Right forelimb (tissue), 1 donor: ENCODE measurements at places on chromosomes 5 and 9.

- DNase-seq, result no peak
These were observed 37.0 kb upstream of the RAB3C start for GRCh38 chr5:58545912-58546311.

DNA sequence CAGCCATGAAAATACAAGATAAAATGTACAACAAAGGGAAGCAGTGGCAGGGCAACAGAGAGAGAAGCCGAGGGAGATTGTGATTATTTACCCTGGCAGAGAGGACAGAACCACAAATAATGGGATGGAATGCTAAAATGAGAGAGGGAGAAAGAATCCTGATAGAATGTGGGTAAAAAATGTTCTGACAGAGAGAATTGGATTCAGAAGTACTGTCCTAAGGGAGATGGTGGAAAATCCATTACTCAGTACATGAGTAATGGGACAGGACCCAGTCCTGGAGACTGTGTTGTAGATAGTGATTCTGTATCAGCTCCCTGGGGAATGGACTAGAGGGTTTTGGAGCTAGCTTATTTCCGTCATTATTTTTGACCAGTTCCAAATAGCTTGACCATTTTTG lies 831.5 kb downstream of the MAT2B start:
- DNase-seq, result no peak

DNA sequence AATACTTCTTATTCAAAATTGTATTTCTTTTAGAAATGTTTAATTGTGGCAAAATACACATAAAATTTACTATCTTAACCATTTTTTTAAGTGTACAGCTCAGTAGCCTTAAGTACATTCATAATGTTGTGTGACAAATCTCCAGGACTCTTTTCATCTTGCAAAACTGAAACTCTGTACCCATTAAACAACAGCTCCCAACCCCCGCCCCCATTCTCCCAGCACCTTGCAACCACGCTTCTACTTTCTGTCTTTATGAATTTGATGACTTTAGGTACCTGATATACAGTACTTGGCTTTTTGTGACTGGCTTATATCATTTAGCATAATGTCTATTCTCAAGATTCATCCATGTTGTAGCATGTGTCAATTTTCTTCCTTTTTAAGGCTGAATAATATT lies 2.8 kb upstream of the IL5 start:
- DNase-seq, result no peak

GRCh38 chr5:9358961-9359685 lies 186.8 kb downstream of the SEMA5A start:
- DNase-seq, result no peak
